ENCODE measurements at places on chromosomes 1 and 21.
A peak's percentile ranks its signal among the peaks of the same experiment; 100 is the strongest.

- DNase-seq = peak; percentile 81
Observed at GRCh38 chr1:2231532-2232254, 3.6 kb downstream of the SKI start.

GRCh38 chr1:50502147-50502546, 78.9 kb upstream of the DMRTA2 start:
- DNase-seq = no peak

DNA sequence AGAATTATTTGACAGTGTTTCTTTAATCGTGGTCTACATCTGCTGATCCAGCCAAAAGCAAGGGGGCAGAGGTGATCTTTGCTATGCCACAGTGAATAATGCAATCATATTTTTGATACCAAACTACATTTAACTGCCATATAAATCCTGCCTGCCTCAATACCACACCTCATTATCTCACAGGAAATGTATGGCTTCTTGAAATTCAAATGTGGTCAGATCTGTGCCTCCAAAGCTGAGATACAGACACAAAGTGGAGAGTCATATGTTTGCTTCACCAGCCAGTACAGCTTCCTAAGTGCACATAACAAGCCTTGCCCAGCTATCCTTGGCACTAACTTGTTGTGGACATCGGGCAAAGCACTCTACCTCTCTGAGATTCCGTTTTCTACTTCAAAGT, 250.0 kb upstream of the NFIA start:
- no peak for DNase-seq

DNA sequence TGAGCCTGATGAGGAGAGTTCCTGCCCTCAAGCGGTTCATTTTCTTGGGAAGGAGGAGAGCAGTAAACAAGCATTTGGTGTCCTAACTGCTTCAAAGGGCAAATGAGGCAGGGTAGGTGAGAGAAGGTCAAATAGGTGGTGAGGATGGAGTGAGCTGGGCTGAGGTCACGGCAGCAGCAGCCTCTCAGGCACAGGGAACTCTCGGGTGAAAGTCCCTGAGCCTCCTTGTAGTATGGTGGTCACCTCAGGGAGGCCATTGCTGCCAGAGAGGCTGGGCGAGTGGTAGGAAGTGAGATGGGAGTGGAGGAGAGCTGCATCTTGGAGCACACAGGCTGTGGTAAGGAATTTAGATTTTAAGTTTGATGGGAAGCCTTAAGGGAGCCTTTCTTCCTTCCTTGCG, 4.0 kb downstream of the ADARB1 start:
- no peak for DNase-seq

DNA sequence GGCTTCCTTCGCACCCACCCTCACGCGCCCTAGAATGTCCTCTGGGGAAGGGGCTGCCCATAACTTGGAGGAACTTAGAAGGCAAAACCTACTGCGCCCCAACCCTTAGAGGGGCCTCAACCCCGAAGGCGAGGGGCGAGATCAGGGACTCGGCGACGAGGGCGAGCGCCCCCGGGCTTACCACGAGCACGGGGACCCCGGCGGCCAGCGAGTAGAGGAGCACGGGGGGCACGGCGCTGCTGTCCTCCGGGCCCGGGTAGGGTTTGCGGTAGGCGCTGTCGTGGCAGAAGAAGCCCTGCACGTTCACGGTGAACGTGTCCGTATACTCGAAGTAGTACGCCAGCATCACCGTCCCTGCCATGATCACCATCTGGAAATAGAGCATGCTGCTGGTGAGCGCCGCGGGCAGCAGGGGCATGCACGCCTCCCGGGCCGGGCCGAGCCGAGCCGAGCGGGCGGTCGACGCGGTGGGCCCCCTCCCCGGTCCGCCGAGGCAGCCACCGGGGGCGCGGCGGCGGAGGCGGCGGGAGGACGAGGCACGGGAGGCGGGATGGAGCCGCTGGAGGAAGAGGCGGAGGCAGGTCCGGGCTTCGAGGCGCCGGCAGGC, 304 bp downstream of the PLPPR5 start:
- DNase-seq = peak; percentile 44

GRCh38 chr1:147700042-147701006, 30.0 kb upstream of the ACP6 start:
- DNase-seq = peak; percentile 58

- DNase-seq = peak; percentile 83
Observed at GRCh38 chr1:85321237-85321964, 45.0 kb upstream of the BCL10 start.

GRCh38 chr1:202860744-202861419, 28.1 kb downstream of the RABIF start:
- DNase-seq = peak; percentile 46

- DNase-seq = no peak
Observed at GRCh38 chr1:17923666-17924065, 168.5 kb downstream of the ACTL8 start.

- DNase-seq = peak; percentile 76
Observed at GRCh38 chr1:153567621-153568366, 2.1 kb upstream of the S100A2 start.

DNA sequence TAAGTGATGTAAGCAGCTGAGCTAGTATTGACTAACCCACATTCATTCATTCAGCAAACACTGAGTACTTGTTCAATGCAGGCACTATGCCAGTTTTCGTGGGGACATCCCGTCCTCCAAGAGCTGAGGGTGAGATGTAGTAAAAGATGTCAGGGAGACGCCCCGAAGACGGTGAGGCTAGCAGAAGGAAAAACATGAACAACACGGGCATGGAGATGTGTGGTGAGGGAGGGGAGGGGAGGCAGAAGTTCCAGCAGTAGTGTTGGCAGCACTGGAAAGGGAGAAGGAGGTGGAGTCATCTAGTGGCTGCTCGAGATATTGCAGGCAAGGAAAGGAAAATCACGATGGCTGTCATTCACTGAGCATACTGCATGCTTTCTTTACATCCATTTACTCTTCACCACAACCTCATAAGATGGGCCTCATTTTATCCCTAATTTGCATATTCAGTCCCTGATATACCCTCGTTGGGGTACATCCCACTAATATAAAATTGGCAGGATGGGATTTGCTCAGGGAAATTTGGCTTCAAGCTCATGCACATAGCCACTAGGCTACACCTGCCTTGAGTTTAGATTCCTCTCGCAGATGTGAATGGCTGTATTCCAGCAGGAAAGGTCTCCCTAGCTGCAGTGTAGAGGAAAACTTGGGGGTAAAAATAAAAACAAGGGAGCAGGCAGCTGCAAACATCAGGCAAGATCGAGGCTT, 14.5 kb downstream of the PDZK1IP1 start:
- DNase-seq = peak; percentile 37

DNA sequence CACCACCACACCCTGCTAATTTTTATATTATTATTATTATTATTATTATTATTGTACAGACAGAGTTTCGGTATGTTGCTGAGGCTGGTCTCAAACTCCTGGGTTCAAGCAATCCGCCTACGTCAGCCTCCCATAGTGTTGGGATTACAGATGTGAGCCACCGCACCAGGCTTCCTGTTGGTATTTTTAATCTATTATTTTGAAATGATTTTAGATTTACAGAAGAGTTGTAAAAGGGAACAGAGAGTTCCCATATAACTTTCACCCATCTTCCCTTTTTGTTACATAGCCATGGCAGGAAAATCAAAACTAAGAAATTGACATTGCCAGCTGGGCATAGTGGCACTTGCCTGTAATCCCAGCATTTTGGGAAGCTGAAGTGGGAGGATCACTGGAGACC, 42.9 kb upstream of the CITED4 start:
- no peak for DNase-seq

GRCh38 chr1:41535716-41536115, 51.2 kb upstream of the EDN2 start:
- DNase-seq = no peak

DNA sequence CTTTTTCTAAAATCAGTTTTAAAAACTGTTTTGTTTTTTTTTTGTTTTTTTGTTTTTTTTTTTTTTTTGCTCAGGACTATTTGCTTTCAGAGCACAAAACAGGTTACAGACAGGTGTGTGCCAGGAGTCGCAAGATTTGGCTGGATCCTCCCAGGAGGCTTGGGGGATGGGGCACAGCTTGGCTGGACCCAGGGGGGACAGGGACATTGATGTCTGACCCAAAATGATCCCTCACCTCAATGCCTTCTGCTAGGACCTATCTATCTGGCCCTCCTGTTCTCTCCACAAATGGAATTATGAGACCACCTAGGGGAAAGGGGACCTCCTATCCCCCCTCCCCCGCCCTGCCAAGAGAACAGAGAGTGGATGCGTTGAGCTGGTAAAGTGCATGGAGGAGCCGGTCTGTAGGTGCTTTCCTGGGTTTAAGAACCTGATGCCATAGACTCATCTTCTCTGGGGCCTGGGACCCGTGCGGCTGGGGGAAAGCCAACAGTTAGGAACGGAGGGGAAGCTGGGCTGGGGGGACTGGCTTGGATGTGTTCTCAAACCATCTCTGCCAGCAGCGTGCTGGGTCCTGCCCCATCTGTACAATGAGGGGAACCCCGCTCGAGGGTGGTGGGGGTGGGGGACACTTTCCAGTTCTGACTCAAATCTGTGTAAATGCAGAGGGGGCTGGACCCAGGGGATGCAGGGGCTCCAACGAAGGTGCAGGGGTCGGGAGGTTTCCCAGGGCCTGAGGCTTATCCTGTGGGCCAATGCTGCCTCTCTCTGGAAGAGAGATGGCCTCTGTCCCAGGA, 28.9 kb downstream of the RUNX3 start:
- no peak for DNase-seq

DNA sequence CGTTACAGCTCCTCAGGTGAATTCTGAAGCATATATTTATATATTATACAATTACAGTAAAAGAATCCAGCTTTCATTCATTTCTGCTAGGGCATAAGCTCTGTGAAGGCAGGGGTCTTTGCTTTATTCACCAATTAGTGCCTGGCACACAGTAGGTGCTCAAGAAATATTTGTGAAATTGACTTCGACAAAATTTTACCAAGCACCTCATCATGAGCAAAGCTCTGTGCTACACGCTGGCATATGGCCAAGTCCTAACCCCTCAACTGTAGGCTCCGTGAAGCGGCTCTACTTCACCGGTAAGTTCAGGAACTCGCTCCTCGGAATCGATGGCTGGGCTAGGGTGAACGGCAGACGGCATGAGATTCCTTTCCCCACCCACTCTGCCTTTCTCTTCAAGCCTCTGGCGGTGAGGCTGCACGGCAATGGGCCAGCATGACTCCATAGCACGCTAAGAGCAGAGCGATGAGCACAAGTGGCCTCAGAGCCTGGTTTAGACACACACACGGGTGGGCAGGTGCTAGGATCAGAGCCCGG, 8.7 kb downstream of the C1orf174 start:
- no peak for DNase-seq

DNA sequence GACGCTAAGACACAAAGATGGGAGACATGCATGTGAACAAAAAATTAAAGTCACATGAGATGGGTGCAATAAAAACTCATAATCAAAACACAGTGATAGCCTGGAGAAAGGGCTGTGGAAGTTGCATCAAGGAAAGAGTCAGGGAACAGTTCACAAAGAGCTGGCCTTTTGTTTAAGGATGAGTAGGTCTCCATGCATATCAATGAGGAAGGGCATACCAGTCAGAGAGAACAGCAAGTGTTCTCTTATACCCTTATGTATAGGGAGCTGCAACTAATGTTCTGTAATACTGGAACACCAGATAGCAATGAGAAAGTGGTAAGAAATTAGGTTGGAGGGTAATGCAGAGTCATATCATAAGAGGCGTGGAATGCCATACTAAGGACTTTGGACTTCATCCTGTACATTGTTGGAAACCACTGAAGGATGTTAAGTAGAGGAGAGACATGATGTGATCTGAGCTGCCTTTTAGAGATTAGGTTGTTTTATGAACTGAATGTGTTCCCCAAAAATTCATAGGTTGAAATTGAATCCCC, 46.7 kb upstream of the SAMD13 start:
- no peak for DNase-seq

GRCh38 chr1:99131546-99131945, 126.9 kb upstream of the PLPPR5 start:
- no peak for DNase-seq

DNA sequence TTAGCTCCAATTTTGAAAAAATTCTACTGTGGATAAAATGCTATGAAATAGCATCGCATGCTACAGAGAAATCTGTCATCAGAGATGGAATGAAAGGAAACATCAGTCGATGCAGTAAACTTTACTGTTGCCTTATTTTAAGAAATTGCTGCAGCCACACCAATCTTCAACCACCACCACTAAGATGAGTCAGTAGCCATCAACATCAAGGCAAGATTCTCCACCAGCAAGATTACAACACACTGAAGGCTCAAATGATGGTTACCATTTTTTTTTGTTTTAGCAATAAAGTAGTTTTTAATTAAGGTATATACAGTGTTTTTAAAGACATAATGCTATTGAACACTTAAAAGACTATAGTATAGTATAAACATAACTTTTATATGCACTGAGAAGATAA, 95.6 kb upstream of the JUN start:
- no peak for DNase-seq

GRCh38 chr1:45299981-45300668, 26.6 kb upstream of the HPDL start:
- DNase-seq = peak; percentile 87

GRCh38 chr1:203225071-203225470, 4.4 kb downstream of the CHIT1 start:
- no peak for DNase-seq

Measured in fibroblast of lung (primary cell).